ENCODE measurements at places on chromosomes 1 and 21.
A peak's percentile ranks its signal among the peaks of the same experiment; 100 is the strongest.

DNA sequence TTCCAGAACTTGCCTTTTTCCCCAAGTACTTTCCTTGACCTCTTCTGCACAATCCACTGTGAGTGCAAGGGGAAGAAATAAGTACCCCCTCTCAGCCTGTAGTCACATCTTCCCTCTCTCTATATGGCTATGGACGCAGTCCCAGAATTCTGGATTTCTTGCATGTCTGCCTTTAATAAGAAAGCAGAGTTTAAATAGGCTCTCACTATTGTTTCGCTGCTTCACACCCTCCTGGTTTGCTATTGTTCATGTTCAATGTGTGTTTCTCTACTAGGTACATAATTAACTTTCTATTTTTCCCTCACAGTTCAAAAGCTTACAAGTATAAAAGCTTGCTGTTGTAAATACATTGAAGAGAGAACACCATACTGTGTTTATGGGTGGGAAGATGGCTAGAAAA is 181.5 kb upstream of the C1orf105 start:
- no peak for DNase-seq

DNA sequence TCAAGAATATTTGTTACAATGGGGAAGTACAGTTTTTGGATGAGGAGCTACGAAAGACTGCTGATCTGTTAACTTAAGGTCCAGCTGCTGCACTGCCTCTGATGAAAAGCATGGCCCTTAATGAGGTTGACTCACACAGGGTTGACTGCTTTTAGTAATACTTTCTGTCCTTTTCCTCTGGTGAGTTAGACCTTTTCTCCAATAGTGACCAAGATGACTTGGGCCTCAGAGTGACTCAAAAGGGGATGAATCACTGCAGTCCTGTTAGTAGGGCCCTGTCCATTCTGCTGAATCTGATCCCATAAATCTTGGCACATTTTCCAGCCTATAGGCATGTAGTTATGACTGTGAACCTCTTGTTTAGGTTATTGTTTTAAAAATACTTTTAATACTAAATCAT is 2.7 kb downstream of the DISP1 start:
- no peak for DNase-seq

GRCh38 chr21:40516335-40516734 is 330.6 kb downstream of the DSCAM start:
- DNase-seq = no peak

DNA sequence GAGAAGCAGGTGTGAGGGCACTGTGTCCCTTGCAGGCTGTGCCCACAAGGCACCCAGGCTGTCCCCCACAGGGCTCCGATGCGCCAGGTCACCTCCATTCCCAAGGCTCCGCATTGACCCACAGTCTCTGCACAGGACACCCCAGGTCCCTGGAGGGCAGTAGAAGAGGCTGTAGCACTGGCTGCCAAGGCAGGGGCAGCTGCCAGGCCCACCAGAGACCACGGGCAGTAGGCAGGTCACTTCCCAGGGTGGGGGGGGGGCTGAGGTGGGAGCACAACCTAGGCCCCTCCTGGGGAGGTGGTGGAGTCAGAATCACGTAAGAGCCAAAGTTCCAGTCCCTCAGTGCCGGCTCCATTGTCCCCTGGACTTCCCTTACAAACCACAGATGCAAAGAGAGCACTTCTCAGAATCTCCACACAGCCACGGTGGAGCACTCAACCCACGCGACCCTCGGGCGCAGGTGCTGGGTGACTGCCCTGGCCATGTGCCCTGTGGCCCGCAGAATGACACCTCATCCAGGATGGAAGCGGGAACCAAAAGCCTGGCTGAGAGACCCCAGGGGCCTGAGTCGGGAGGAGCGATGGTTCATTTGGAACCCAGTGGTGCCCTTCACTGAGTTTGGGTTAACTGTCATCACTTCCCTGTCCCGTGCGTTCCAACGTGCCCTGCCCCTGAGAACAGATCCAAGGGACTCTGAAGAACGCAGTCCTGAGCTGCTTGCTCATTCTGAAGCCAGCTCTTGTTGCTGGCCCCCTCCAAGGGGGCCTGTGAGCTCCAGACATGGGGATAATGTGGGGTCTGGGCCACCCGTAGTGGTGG is 69.7 kb upstream of the PDE9A start:
- DNase-seq = no peak

DNA sequence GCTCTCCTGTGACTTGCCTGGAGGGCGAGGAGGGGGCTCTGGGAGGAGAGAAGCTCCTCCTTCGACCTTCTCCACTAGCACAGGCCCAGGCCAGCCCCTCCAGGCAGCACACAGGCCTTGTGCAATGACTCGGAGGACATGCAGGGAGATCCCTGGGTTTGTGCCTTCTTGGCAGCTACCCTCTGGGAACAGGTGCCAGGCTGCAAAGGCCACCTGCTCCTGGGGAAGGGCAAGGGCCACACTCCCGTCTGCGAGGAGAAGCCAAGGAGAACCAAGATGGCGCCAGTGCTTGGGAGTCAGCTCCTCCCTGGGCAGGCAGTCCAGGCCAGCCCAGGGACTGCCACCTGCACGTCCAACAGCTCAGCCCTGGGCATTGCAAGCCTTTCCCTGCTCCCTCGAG is 15.3 kb downstream of the CASZ1 start:
- DNase-seq = no peak

GRCh38 chr1:220291580-220291979 is 19.3 kb upstream of the RAB3GAP2 start:
- DNase-seq = no peak

- no peak for DNase-seq
Measured at GRCh38 chr1:12490532-12491142, 127.4 kb downstream of the DHRS3 start.

DNA sequence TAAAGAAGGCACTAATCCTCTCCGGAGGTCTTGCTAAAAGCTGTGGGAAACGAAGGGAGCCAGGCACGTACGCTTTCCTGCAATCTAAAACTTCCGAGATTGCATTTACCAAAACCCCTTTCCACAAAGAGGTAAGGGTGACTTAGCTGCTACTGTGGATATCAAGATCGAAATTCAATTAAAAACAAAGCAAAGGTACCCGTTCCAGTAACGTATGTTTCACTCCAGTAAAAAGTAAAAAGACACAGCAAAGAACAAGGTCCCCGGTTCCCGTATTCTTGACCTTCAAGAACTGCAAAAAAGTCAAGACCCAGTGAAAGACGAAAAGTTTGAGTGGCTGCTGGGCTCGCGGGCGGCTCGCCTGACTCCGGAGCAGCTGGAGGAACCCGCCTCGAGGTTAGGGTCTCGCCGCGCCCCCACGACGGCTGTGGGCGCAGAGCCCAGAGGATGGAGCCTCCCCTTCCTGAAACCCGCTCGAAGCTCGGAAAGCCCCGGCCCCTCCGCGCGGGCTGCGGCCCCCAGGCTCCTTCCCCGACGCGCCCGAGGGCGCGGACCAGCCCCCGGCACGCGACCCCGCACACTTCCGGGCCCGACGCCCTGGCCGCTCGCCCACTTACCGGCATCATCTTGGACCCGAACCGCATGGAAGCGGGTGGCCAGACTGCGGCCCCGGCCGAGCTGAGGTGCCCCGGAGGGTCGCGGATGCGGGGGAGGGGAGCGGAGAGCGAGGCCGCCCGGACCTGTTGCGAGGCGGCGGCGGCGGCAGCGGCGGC is 524 bp downstream of the TP53BP2 start:
- DNase-seq = peak; percentile 24

GRCh38 chr1:13807209-13807608 is 107.2 kb downstream of the PRDM2 start:
- peak; percentile 5 for DNase-seq

GRCh38 chr1:10941891-10942541 is 70.4 kb upstream of the TARDBP start:
- peak; percentile 69 for DNase-seq

DNA sequence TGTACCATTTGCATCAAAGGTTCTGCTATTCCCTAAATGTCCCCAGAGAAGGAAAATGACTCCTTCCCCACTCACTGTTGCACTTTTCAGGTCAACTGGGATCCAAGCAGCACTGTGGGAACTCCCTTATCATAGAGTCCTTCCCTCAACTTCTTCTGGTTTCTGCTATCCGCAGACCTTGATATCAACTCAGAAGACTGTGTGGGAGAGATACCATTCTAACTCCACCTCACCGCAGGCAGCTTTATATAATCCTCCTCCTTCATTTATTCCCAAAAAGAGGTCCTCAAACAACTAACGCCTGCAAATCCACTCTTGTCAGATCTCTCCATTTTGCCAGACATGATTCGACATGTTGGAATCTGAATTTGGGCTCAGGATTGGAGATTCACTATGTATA is 27.3 kb downstream of the LHX9 start:
- no peak for DNase-seq

DNA sequence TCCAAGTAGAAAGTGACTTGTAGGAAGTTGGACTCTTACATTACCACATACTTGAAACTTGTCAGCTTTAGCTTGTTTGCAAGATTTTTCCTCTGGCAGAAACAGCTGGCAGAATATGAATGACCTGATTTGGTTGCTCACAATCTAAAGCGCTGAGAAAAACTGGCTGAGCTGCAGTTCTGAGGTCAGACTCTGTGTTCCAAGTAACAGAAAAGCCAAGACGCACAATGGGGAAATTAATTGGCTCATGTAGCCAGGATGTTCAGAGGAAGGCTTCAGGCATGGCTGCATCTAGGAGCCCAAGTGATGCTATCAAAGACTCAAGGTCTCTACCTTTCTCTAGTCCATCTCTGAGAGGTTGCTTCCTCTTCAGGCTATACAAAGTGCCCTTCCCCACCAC is 27.0 kb downstream of the ALPL start:
- no peak for DNase-seq
